ENCODE measurements at places on chromosomes 7 and 10.

DNA sequence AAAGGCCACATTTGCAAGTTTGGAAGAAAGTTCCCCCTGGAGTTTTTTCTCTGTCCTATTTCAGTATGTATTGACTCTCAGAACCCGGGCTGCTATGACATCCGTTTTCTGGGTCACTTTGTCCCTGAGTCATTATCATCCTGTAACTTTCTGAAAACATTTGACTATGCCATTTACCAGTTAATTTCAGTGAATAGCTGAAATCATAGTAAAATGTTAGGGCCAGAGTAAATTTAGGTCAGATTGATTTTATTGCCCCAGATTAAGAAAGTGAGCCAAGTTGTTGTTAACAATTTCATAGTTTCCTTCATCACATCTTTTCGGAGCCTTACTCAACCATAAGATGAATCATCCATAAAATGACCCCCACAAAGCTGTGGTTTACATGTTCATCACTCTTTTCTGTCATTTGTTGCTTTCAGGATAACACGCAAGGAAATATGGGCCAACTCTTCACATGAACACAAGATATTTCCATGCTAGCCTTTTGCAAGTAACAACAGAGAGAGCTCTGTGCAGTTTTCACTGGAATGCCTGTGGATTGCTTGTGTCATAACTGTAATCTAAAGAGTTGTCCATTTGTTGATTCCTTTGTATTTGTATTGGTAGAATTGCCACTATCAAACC is 3.9 kb upstream of the MACC1 start:
- no peak for DNase-seq

DNA sequence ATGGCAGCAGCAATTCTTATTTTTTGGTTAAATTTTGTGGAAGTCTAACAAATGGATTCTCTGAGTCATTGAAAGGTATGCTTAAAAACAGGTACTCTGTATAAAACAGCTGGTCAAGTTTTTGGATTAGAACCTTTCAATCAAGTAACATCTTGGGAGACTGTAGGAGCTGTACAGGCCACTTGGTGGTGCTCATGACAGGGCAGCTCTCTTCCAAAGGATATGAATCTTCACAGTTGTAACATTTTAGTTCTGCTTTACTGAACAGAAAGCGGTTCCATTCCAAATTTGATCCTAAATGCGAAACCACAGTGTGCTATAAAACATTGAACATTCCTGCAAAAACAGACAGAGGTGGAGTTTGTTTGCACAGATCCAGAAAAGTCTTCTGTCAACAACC is 44.5 kb upstream of the AGR3 start:
- no peak for DNase-seq

DNA sequence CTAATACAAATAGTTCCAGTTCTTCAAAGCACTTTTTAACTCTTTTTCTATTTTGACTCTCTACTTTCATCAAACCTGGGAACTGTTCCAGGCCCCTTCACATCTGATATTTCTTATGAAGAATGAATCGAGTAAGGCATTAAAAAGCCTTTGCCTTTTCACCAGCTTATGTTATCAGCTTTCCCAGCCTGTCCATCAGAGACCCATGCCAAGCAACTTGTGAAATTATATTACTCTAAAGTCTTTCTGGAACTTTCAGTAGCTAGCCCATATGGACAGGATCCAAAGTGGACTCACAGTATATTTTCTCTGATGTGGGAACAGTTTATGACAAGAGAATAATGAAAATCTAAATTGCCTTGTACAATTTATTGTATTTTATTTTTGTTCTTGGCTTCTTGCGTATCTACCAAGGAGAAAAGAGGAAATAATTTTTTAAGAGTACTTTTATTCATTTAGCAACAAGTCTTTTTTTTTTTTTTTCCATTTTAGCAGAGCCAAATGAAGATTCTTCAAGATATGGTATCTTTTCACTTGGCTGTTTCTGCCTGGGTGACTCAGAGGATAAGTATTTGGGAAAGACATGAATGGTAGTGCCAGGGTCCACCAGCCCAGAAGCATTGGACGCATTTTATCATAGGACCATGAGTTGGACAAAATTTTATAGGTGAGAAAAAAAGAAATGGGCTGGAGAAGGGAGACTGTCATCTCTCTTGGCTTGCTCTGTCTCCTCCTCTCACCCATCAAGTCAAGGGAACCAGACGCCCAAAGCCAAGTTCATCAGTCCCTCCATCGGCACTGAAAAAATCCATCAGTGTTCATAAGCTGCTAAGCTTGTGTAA is 195.8 kb upstream of the NEBL start:
- DNase-seq: no peak

- DNase-seq: peak; percentile 32
These were observed 37.4 kb downstream of the PRKAG2 start for GRCh38 chr7:151839451-151839921.

DNA sequence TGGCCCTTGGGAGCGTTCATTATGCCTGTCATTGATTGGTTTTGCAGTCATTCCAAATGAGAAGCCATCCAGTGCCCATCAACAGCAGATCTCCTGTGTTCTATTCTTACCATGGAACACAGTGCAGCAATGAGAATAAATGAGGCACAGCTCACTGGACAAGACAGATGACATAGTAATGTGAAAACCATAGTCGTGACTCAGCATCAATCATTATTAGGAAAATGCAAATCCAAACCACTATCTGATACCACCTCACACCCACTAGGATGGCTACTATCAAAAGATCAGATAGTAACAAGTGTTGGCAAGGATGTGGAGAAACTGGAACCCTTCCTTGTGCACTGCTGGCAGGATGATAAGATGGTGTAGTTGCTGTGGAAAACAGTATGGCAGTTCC is 144.7 kb downstream of the ARHGAP22 start:
- DNase-seq: no peak

DNA sequence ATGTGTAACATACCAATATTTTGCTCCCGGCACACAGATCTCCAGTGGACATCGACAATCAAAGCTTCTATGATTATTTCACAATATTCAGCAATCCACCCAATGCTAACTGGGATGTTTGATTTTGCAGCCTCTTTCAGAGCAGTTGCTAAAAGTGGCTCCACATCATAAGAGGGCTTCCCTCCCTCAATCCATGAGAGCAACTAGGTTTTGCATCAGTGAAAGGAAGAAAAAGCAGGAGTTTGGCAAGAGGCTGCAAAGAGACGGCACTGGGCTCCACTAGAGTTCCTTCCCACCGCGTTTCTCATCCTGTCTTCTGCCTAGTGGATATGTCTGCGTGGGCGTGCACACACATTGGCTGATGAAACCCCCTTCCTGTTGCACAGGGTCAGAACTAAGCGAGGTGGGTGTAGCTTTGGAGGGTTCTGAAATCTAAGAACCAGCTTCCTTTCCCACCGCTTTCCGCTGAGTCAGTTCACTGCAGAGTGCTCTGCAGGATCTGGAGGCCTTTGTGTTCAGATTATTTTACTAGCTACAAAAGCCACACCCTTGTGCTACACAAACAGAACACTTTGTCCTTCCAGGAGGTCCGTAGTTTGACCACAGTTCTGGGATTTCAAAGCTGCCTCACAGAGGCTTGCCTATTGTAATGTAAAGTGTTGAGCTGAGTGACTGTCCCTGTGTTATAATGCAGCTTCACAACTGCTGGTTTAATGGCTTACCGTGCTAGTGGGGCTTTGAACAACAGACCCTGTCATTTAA is 28.1 kb downstream of the ARL4A start:
- DNase-seq: peak; percentile 63

GRCh38 chr7:111074071-111074747 is 16.7 kb upstream of the LRRN3 start:
- DNase-seq: no peak

DNA sequence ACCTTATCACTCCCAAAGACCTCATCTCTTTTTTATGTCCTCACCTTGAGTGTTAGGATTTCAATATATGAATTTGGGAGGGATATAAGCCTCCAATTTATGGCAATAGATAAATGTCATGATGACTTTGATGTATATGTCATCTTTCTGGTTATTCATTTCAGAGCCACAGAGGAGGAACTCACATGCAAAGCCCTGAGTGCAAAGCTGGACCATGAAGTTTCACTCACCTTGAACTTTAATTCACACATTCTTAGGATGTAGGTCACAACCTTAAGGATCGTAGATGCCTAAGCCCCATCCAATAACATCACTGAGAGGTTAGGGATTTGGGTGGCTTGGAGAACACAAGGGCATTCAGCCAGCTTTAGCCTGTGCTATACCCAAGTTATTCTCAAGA is 81.9 kb upstream of the ZPBP start:
- no peak for DNase-seq

DNA sequence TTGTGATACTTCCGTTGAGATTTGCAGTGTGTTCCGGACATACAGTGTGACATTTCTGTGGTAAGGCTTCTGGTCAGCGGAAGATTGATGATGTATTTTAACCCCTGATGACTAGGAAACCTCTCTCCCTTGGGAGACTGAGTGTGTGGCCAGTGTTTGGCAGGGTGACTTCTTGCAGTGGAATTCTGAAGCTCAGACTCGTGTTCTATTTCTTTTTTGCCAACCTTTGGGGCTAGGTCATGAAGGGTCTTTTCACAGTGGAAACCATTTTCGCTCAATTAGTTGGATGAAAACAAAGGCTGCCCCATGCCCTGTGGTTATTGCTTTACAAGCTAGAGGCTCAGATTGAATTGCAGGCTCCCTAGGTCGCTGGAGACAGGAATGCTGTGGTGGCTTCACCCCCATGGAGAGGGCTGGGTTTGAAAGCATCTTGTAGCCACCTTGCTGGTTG is 288.9 kb downstream of the BBS9 start:
- DNase-seq: no peak

DNA sequence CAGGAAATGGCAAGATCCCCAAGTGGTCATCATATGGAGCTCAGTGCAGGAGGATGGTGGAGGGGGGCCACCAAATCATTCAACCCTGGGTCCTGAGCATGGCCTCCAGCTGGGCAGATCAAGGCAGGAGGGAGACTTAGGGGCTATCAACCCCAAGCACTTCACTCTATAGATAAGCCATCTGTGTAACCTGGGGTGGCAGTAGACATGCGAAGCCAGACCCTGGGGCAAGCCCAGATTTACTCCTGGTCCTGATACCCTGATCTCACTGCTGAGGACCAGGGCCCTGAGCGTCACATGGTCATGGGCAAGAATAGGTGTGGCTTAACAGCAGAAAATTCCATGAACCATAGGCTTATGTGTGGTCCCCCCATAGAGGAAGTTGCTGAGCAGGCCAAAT is 173.0 kb upstream of the ADCY1 start:
- DNase-seq: no peak

- no peak for DNase-seq
These were observed 105.1 kb downstream of the AASS start for GRCh38 chr7:122038904-122039303.

- DNase-seq: peak; percentile 39
These were observed 2.5 kb downstream of the CHRM2 start for GRCh38 chr7:136870866-136871487.

DNA sequence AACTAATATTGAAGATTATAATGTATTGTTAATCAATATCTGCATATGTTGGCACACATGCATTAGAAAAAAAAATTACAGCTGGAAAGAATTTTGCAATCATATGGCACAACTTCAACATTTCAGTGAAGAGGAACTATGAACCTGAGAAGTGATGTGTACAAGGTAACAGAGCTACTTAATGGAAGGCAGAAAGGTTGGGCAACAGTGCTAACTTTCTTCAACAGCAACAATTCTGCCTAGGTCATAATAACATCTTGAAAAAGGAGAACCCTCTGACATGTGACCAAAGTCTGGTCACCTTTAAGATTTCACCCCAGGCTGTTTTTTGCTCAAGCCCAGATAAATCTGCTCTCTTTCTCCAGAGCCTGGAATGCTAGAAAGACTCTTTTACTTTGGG is 47.9 kb upstream of the SKAP2 start:
- no peak for DNase-seq

DNA sequence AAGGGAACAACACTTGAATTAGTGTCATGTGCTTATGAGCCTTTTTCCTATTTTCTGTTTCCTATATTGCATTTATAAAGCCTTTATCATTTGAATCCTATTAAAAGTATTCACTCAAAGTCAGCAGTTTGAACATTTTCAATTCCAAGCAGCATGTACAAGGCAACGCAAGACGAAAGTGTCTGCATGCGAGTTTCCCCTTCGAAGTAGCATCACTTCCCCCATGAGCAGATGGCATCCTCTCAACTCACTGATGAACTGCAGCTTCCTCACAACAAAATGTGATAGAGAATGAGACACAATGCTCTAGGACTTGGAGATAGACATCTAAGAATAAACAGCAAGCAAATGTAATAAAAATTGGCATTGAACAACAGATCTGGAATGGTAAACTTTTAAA is 270.7 kb downstream of the PRPF18 start:
- no peak for DNase-seq

- no peak for DNase-seq
These were observed 119.9 kb downstream of the CNOT4 start for GRCh38 chr7:135389971-135390370.

GRCh38 chr7:116530107-116530820 is 5.4 kb downstream of the CAV1 start:
- no peak for DNase-seq

GRCh38 chr10:1074748-1075308 is 18.6 kb downstream of the WDR37 start:
- DNase-seq: no peak

DNA sequence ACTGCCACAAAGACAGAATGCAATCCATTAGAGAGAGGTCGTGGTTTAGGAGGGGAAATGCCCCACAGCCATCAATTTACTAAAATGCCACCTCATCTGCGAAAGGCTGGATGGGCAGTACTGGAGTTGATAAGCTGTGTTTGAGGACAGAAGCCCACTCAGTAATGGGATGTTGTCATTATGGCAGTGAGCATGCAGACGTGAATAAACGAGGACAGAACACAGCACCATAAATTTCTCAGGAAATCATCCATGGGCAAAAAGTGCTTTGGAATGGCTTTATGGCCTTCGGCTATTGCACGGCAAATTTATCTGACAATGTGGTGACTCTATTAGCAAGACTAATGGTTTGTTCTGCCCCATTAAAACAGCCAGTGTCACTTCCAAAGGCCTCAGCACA is 15.9 kb upstream of the C10orf53 start:
- DNase-seq: no peak

GRCh38 chr7:116802746-116803152 is 59.6 kb upstream of the CAPZA2 start:
- no peak for DNase-seq

- DNase-seq: no peak
These were observed 55.0 kb downstream of the RAMP3 start for GRCh38 chr7:45212606-45213005.

GRCh38 chr10:71635867-71636266 is 83.7 kb downstream of the C10orf105 start:
- DNase-seq: no peak

- DNase-seq: no peak
These were observed 91.1 kb downstream of the TEX36 start for GRCh38 chr10:125591886-125592285.

DNA sequence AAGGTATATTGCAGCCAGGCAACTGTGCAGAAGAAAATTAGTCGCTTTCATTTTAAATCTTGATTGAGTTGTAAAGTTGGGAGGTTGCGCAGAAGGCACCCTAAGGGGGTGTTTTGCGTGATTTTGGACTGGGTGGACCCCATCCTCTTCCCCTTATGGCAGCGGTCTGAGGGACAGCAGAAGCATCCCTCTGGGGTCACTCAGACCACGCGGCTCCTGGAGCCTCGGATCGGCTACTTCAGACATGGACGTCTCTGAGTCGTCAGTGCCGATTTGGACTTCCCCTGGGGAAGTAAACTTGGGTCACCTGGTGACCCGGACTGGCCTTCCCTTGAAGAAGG is 639.0 kb upstream of the DPP6 start:
- DNase-seq: no peak

- no peak for DNase-seq
These were observed 299.5 kb downstream of the ELMO1 start for GRCh38 chr7:37149051-37149772.

- no peak for DNase-seq
These were observed 298.3 kb downstream of the DNAJB6 start for GRCh38 chr7:157635148-157635500.
